ENCODE measurements at places on chromosomes 1 and 21.

DNA sequence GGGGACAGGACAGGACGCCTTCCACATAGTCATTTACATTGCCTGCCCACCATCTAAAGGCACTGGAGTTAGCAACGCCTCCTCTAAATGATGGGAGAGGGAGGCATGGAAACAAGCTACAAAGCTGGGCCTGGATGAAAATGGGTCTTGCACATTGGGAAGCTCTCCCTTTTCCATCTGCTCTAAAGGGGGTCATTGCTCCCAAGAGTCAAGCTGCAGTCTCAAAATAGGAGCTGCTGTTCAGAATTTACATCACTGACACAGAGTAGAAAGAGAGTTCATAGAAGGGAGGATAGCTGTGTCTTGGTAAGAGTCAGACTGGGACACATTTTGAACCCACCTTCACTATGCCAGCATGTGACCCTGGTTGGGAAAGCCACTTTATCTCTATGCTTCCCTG is 26.6 kb downstream of the RCSD1 start:
- DNase-seq = no peak

DNA sequence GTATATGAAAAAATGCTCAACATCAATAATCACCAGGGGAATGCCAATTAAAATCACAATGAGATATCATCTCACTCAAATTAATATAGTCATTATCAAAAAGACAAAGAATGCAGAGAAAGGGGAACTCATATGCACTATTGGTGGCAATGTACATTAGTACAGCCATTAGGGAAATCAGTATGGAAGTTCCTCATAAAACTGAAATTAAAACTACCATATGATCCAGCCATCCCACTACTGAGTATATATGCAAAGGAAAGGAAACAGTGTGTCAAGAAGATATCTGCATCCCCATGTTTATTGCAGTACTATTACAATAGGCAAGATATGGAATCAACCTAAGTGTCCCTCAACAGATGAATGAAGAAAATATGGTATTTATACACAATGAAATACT is 32.1 kb upstream of the TEKT2 start:
- DNase-seq = no peak

DNA sequence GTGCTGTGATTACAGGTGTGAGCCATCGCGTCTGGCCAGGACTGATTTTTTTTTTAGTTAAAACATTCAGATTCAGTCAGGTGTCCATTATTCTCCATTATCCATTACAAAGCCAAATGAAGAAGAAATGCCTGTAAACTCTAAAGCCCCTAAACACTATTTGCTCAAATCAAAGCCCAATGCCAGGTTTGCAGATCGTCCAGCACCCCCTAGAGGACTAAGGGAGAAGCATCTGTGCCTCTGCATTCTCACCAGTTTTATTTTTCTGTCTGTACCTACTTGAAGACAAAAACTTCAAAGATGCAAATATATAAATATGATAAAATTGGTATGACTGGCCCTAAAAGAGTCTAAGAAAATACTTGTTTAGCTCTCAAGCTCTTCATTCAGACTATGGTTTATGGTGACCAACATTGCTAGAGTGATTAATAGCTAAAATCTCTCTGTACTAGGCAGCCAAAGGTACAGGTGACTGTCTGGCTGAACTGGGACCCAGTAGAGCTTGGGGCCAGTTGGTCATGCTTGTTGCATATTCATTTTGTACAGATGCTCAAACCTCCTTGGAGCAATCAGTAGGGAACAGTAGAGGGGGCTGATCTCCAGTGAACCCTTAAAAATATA is 138.4 kb downstream of the SYT2 start:
- DNase-seq = peak; percentile 19

GRCh38 chr1:197451381-197451780 is 183.3 kb downstream of the CRB1 start:
- no peak for DNase-seq

GRCh38 chr1:182556279-182556678 is 32.8 kb downstream of the RNASEL start:
- no peak for DNase-seq

- DNase-seq = no peak
Observed at GRCh38 chr1:191929383-191929782, 228.9 kb upstream of the RGS18 start.

DNA sequence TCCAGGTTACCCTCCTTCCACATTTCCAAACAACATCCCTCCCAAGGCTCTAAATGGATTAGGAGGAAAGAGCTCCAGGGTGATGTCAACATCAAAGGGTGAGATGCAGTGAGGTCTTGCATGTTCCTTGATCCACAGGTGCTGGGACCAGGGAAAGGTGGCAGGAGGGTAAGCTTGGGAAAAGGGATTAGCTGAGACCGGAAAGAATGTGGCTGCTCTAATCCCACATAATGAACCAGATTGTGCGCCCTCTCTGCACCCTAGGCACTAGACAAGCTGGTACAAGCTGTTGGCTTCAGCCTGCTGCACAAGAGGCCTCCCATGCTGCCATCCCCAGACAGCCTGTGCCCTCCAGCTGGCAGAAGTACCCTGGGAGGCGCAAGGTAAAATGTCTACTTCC is 34.9 kb downstream of the PLXNA2 start:
- DNase-seq = no peak

DNA sequence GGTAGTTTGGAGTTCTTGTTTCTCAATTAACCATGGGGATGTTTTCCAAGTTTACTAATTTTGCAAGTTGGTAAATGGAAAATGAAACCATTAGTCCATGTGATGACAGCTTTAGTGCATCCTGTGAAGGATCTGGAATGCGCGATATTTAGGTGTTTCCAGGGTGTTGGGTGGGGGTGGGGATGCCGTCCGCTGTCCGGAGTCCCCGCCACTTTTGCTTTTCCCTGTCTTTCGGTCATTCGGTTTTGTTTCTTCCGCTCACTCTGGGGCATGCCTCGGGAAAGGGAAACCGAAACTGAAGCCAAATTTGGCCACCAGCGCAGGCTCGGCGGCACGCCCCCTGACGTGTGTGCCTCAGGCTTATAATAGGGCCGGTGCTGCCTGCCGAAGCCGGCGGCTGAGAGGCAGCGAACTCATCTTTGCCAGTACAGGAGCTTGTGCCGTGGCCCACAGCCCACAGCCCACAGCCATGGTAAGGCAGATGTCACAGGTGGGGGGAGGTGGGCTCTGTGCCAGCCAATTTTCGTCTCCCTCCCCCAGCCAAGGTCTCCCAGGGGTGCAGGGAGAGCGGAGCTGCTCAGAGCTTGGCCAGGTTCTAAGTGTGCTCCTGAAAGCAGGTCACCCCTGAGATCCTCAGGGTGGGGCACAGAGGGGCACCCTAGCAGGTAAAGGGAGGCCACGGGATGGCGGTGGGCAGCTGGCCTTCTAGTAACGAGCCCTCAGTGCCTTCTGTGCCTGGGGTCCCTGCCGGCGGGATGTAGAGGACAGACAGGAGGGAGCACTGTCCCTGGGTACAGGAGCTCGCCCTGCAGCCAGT is at the start of gene ISG15:
TSS of gene ISG15 (plus strand) at position 393 of the 817 bp plus-strand sequence. CDS start at position 470, 77 bp downstream.
- DNase-seq = peak; percentile 75

- no peak for DNase-seq
Observed at GRCh38 chr1:2598329-2598931, 11.9 kb downstream of the PRXL2B start.

- DNase-seq = no peak
Observed at GRCh38 chr1:182909578-182909977, 43.4 kb downstream of the SHCBP1L start.

- no peak for DNase-seq
Observed at GRCh38 chr1:232474826-232475225, 155.1 kb downstream of the SIPA1L2 start.

- no peak for DNase-seq
Observed at GRCh38 chr1:221029981-221030649, 150.9 kb downstream of the HLX start.

DNA sequence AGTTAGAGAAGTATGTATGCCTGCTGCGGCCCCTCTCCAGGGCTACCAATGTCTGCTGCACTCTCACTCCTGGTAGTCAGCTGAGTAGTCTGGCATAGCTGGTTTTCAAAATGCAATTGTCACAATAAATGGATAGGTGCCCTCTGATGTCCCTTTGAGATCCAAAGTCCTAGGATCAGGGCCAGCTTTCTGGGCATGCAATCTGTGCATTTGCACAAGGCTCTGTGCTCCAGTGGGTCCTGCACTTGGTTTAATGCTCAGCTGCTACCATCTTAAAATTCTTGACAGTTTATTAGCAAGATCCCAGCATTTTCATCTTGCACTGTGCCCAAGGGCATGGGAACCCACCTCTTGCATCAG is 233.8 kb downstream of the LTN1 start:
- DNase-seq = no peak

DNA sequence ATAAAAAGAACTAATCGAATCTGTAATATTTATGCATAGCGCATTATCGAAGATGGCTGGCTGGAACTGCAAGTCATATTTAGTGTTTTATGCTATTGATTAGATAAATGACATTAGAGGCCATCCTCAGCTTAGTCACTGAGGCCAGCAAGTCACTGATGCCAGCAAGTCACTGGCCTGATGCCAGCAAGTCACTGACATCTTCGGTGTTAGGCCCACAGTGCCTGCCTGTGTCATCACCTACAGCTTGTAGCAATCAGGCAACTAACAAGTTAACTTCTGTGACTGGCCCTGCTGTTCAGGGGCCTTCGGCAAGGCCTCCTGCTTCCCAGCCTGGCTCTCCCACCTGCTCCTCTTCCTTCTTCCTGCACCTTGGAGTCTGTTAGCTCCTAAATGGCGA is 65.6 kb upstream of the SCCPDH start:
- DNase-seq = no peak

DNA sequence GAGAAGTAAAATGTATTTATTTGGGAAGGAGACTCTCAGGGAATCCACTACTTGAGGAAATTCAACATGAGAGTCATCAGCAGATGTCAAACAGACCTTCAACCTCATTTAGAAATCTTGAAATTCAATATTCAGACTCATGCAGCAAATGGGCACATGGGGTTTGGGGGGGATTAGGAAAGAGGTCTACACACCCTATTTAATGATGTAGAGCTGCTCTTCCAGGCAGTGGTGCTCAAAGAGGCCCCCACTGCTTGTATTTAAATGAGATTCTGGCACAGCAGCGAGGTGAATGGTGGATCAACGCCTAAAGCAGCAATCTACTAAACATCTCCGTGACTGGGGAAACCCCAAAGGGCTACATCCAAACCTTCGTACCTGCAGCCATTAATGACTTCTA is 213.2 kb upstream of the C8B start:
- no peak for DNase-seq

DNA sequence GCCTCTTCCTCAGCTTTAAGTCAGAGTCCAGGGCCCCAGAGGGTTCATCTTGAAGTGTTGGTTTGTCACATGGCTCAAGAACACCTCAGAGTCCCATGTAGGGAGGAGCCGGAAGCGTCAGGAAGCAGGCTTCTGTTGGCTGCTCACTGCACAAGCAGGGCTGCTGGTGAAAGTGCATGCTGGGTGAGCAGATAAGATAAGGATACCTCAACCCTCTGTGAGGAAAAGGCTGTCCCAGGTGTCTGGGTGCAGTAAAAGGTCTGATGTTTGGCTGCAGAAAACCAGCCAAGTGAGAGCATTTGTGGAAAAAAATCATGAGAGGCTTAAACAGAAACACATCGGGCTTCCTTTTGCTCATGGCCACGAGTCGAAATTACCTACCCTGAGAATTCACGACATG is 6.2 kb upstream of the TEX35 start:
- no peak for DNase-seq

DNA sequence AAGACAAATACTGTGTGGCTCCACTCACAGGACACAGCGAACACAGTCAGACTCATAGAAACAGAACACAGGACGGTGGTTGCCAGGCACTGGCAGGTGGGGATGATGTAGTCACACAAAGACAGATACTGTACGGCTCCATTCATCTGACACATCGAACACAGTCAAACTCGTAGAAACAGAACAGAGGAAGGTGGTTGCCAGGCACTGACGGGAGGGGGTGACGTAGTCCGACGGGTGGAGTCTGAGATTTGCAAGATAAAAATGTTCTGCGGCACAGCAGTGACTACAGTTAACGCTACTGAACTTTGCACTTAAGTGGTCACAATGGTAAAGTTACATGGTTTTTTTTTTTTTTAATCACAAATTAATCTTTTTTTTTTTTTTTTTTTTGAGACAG is 18.7 kb downstream of the C21orf58 start:
- DNase-seq = no peak

DNA sequence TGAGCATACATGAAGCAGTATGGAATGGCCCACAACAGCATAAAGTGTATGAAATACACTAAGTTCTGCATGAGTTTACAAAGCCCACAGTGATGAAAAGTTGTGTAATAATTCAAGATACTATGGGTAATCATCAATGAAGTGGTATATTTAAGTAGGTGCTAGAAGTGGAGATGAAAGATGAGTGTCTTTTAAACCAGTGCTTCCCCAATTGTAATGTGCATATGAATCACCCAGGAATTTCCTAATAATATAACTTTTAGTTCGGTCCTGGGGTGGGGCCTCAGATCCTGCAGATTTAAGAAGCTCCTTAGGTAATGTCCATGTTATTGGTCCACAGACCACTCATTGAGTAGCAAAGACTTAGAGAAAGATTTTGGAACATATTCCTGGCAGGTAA is 184.9 kb downstream of the DUSP10 start:
- DNase-seq = no peak

GRCh38 chr1:43011020-43011419 is 52.4 kb upstream of the SLC2A1 start:
- DNase-seq = no peak

DNA sequence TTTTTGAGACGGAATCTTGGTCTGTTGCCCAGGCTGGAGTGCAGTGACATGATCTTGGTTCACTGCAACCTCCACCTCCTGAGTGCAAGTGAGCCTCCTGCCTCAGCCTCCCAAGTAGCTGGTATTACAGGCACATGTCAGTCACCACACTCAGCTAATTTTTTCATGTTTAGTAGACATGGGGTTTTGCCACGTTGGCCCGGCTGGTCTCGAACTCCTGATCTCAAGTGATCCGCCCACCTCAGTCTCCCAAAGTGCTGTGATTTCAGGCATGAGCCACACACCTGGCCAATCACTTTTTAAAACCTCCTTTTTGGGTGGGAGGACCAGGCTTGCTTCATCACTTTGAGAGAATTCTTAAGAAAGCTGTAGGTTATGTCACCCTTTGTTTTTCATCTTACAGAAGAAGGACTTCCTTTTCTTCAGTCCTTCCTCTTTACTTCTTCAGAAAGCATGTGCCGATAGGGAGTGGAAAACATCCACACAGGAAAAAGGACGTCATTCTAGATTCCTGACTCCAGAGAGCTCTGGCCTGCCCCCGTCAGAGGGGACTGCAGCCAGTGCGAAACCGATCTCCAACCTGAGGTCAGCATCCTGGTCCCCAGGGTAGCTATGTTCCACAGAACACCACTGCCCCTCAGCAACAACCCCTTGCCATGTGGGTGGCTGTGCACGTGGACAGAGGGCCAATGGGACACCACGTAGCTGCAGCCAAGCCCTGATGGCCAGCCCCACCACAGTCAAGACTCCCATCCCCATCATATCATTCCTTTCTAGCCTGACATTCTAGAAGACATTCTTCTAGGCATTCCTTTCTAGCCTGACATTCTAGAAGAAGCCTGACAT is 21.9 kb downstream of the NCF2 start:
- DNase-seq = no peak
